Gastroesophageal sphincter (tissue), 4 donors: ENCODE measurements at places on chromosomes 12 and 14.

GRCh38 chr12:34208331-34209258, 186.3 kb downstream of the ALG10 start:
- ATAC-seq: no peak

- no peak for ATAC-seq
Measured at GRCh38 chr14:88264116-88264515, 59.0 kb downstream of the KCNK10 start.

- ATAC-seq: no peak
Measured at GRCh38 chr12:79016181-79016580, 151.6 kb downstream of the SYT1 start.

GRCh38 chr12:103688376-103689063, 101.4 kb downstream of the STAB2 start:
- no peak for ATAC-seq

- no peak for ATAC-seq
Measured at GRCh38 chr14:85313560-85314207, 216.3 kb upstream of the FLRT2 start.
